ENCODE measurements at places on chromosomes 13 and 19.

GRCh38 chr19:6671960-6672359 lies 2.0 kb upstream of the TNFSF14 start:
- no peak for DNase-seq

GRCh38 chr19:15398501-15399233 lies 19.1 kb upstream of the AKAP8 start:
- no peak for DNase-seq

GRCh38 chr13:50309318-50309717 lies 294.1 kb downstream of the KCNRG start:
- peak; percentile 43 for DNase-seq

DNA sequence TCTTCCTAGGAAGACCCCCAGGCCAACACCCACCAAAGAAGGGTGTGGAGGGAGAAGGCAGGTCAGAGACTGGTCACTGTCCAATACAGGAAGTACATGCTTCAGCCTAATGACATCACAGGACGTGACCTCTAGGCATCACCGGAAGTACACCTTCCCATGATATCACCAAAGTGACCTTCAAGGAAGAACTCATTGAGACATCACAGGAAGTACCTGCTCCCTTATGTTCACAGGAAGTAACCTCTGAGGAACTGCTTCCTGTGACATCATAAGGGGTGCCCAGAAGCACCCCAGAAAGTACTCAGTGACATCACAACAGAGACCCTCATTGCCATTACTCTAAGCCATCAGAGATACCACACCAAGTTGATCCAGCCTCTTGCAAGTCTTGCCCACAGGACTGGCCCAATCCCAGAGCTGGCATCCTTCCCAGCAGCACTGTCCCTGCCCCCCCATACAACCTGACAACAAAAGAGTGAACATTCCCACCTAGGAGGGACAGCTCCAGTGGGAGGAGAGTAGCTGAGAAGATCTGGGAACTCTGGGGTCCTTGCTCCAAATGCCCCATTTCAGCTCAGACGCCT lies 24.2 kb upstream of the NANOS2 start:
- DNase-seq, result no peak

- no peak for DNase-seq
Observed at GRCh38 chr13:44540761-44541434, 35.2 kb downstream of the TSC22D1 start.

DNA sequence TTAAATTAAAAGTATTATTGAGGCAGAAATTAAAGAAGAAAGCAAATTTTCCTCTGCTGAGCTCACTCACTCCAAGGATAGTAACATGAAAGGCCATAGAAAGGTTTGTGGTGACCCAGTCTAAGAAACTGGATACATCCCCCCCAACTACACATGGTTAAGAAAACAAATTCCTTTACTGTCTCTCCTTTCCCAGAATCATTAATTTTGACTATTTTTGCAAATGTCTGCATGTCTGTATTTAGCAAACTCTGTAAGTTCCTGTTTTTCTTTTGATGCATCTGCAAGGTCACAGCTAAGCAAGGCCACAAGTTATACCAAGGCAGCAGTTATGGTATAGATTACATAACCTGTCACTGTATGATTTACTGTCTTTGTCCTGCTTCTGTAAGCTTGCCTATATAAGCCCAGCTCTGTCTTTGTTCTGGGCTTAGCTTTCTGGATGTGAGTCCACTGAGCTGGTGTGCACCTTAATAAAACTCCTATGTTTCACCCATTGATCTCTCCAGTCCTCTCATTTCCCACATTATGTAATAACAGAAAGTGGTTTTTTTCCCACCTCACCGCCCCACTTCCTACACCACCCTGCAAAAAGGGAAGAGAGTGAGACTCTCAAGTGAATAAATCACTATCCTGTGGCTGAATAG lies 8.5 kb upstream of the ZNF83 start:
- no peak for DNase-seq

GRCh38 chr19:51107406-51108065 lies 673 bp downstream of the CTU1 start:
- DNase-seq, result peak; percentile 20

- DNase-seq, result no peak
Observed at GRCh38 chr19:5953030-5953589, 24.8 kb downstream of the RANBP3 start.

GRCh38 chr19:29547361-29547960 lies 21.7 kb downstream of the VSTM2B start:
- DNase-seq, result no peak

DNA sequence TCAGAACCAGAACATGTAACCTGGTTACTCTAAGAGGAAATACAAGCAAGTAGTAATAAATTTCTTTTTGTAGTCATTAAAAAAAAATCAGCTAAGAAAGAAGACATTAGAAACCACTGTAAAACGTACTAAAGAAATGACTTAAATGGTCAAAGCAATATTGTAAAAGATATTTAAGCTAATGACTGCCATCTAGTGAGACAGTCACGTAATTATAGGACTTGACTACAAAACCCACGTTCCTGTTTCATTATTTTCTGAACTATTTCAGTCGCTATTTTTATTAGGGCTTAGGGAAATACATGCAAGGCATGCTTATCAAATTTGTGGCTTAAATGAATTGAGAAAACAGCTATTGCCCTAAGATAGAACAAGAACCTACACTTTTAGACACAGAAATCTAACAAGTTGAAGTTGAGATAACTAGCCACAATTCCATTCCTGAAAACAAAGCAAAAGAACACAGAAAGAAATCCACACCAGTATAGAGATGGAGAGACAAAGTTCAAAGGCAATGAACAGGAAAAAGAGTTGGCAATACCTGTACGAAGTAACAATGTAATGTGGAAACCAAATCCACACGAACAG lies 17.9 kb downstream of the ALG5 start:
- DNase-seq, result peak; percentile 81

DNA sequence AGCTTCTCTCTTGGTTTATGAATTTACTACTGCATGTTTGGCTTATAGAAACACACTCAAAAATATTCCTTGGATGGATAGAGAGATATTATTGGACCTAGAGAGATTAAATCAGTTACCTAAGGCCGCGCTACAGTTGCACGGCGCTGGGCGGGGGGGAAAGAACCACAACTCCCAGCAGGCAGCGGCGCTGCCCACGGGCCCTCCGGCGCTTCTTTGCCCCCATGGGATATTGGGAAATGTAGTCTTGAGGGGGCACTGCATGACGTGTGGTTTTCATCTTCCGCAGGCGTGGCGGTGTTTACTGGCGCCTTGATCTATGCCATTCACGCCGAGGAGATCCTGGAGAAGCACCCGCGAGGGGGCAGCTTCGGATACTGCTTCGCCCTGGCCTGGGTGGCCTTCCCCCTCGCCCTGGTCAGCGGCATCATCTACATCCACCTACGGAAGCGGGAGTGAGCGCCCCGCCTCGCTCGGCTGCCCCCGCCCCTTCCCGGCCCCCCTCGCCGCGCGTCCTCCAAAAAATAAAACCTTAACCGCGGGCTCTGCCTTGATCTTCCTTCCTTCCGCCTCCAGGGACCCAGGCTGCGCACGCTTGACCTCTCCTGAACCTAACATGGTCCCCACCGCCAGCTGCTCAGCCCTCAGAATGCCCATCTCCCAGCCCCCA lies 4.8 kb downstream of the EMP3 start:
- DNase-seq, result no peak

DNA sequence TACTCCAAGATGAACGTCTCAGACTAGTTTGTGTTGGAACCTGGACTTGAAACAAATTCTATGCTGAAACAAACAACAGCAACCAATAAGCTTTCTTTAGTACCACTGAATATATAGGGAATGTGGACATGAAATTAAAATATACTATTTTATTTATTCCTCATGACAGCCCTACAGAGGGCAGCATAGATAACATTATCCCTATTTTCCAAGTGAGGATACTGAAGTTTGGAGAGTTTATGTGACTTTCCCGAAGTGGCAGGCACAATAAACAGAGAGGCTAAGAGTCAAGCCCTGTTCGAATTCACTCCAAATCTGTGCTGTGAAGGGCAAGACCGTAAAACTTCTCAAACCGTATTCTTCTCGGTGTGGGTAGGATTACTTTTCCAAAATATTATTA lies 509.9 kb upstream of the GPC6 start:
- DNase-seq, result peak; percentile 63

DNA sequence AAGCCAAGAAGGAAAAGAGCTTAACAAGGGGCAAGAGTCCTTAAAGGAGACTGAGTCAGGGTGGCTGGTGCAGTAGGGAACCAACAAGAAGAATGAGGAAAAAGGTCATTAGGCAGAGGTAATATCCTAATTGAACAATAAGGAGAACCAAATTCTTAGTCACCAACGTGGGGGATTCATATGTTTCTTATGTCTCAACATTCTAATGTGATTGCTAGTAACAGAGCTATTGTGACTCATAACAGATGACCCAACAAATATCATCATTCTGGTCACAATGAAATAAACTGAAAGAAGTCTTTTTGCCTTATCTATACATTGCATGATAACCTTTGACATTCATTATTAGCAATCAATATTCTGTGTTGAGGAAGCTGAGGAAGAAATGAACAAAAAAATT lies 101.6 kb downstream of the RAP2A start:
- peak; percentile 11 for DNase-seq

GRCh38 chr19:48656840-48657474 lies 11.0 kb upstream of the CA11 start:
- peak; percentile 86 for DNase-seq

DNA sequence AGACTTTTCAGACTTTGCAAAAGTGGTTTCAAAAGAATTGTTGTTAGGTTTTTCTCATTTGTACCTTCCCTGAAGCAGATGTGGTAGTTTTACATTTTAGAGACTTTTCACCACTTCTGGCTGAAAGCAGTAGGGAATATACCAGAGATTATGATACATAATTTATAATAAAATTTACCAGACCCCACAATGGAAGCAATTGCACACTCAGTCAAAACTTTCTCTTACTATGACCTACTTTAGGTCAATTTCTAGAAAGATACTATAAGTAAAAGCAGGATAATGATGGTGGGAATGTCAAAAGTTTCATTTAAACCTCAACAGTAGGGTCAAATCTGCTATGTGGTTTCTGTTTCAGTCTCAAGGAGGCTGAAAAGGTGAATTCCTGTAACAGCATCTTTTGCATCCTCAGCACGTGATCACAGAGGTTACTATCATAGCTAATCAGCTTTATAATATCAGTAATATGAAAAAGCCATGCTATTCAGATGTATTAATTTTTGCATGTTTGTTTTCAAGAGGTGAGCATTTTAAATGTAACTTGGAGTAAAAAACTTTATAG lies 26.9 kb downstream of the PCCA start:
- no peak for DNase-seq

DNA sequence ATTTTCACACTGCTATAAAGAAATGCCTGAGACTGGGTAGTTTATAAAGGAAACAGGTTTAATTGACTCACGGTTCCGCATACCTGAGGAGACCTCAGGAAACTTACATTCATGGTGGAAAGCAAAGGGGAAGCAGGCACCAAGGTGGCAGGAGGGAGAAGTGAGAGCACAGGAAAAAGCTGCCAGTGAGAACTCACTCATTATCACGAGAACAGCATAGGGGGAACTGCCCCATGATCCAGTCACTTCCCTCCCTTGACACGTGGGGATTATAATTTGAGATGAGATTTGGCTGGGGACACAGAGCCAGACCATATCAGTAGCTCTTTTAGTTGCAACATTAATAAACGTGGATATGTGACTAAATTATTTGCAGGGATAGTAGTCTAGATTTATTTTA lies 4.3 kb upstream of the KCTD4 start:
- no peak for DNase-seq

- DNase-seq, result no peak
Observed at GRCh38 chr19:35403116-35403760, 32.4 kb downstream of the GPR42 start.

All from fibroblast of the aortic adventitia (primary cell).